ENCODE measurements at places on chromosomes 12 and 14.

- peak; percentile 48 for DNase-seq
Measured at GRCh38 chr14:72892879-72893635, 844 bp downstream of the DPF3 start.

- no peak for DNase-seq
Measured at GRCh38 chr12:41959271-41959670, 185.4 kb downstream of the GXYLT1 start.

GRCh38 chr12:15842108-15842507 is 40.1 kb upstream of the STRAP start:
- no peak for DNase-seq

DNA sequence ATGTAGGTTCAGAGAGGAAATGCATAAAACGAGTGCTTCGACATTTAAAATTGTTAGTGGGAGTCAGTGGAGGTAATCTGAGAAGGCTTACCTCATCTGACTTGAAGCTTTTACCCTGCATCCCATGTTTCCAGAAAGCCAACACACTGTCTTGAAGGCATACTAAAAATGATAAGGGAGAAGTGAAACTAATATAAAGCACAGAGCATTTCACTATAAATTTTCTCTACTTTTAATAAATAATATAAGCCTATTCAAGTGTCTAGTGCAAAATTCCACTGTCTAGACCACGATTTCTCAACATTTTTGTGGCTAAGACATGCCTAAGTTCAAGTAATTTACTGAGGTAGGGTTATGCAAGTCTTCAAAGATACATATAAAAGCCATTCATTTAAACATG is 29.1 kb upstream of the CDKL1 start:
- DNase-seq, result no peak

- DNase-seq, result no peak
Measured at GRCh38 chr12:1592444-1593173, 1.8 kb downstream of the FBXL14 start.

DNA sequence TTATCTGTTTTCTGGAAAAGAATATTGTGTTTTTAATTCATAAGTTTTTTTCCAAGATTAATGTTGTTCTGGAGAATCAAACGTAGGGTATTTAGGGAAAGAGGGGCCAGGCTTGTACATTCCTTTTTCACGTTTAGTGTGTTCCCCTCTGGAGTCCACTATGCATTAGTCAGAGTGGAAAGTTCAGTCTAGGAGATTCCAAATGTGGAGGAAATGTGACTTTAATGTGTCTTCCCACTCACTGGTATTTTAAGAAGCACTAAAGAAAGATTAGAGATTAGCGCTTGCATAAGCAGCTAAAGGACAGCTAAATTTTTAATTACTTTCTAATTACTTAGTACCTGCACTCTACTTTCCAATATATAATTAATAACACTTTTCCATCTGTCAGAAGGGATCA is 4.4 kb upstream of the PDE6H start:
- DNase-seq, result no peak

GRCh38 chr12:52032446-52032803 is 18.8 kb upstream of the NR4A1 start:
- no peak for DNase-seq

GRCh38 chr14:74973003-74973653 is 17.7 kb upstream of the PGF start:
- DNase-seq, result peak; percentile 61

DNA sequence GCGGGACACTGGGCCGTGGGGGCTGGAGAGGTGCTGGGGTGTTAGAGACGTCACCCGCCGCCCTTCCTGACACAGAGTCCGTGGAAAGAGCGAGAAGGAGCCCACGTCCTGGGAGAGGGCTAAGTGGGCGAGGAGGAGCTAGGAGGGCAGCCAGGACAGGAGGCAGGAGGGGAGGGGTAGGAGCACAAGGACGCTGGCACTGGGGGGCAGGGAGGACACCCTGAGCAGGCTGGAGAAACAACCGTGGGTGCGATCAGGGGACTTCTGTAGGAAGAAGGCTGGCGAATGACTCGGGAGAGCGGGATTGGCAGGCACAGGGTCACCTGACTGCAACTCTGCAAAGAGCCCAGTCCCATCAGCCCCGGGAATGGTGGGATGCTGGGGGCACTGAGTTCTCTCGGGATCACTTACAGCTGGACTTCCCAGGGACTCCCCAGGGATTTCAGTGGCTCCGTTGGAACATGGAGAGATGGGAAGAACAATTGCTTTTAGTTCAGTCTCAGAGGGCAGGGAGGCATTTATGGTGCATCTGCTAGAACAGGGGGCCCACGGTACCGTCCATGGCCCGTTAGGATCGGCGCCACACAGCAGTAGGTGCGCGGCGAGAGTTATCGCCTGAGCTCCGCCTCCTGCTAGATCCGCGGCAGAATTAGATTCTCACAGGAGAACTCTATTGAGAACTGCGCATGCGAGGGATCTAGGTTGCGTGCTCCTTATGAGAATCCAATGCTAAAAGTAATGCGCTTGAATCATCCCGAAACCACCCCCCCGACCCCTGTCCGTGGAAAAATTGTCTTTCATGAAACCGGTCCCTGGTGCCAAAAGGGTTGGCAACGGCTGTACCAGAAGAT is 24.3 kb downstream of the UBR7 start:
- DNase-seq, result no peak

- no peak for DNase-seq
Measured at GRCh38 chr14:53999061-53999488, 42.5 kb upstream of the BMP4 start.

- no peak for DNase-seq
Measured at GRCh38 chr12:101563212-101563611, 31.6 kb upstream of the MYBPC1 start.

DNA sequence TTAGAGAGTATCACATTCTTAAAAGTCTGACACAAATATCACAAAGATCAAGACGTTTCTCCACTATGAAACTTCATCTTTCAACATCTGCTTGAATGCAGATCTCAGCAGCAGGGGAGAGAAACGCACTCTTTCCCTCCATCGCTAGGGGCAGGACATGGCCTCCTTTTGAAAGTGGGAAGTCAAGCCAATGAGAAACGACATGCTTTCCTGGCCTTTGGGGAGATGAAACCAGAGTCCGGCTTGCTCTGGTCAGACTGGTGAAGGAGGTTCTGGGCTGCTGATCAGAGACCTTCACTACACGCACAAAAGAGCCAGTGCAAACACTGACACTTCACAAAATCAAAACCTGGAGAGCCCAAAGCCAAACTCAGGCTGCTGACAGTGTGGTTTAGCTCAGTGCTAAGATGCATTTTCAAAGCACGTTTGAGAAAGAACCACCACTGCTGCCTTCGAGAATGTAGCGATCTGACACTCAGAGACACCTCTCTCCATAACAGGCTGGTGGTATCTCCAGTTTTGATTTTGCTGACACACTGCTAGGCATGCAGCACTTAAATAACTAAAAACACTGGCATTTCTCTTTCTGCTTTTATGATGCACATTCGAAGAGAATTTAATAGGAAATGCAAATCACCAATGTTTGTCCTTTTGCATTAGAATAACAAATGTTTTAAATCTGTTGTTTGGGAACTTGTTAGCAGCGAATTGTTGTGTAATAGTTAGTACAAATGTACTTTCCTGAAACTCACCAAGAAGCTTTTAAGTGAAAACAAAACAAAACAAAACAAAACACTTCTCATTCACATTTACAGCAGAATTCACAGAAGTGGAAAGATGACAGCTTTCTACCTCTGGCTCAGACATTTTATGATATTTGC is 93.9 kb upstream of the OVCH1 start:
- DNase-seq, result no peak

GRCh38 chr12:121240484-121241101 is 30.7 kb downstream of the P2RX4 start:
- DNase-seq, result no peak

DNA sequence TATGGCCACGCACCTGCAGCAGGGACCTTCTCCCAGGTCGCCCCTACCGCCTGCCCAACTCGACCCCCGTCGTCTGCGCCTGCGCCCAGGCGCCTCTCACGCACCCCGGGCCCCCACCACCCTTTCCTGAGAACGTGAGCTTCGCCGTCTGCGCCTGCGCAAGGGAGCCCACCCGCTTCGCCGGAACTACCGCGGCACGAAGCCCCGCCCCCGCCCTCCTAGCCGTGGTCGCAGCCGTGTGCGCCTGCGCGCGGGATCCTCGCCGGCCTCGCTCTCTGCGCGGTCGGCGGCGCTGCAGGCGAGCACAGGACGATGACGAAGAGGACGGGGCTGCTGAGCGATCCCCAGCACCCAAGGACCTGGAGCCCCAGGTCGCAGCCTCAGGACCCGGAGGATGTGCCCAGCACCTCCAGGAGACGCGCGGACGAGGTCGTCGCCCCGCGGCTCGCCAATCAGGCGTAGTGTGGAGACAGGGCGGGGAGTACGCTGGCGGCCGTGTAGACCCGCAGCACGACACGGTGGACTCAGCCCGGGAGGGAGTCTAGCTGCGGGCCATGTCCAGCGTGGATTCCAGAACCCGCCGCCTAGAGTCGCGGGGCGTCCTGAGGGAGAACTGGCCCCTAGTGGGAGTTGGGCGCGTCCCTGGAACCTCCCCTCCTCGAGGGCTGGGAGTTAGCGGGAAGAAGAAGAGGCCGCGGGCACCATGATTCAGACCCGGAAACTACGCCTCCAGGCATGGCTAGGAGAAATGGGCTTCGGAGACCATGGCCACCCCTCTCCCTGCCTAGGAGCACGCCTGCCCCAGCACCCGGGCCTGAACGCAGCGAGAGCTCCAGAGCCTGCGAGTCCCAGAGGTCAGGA is 1120.8 kb upstream of the TMEM132C start:
- no peak for DNase-seq

- no peak for DNase-seq
Measured at GRCh38 chr14:105532735-105533141, 6.4 kb downstream of the TMEM121 start.

GRCh38 chr14:100526632-100527031 is 60.6 kb downstream of the BEGAIN start:
- DNase-seq, result no peak

DNA sequence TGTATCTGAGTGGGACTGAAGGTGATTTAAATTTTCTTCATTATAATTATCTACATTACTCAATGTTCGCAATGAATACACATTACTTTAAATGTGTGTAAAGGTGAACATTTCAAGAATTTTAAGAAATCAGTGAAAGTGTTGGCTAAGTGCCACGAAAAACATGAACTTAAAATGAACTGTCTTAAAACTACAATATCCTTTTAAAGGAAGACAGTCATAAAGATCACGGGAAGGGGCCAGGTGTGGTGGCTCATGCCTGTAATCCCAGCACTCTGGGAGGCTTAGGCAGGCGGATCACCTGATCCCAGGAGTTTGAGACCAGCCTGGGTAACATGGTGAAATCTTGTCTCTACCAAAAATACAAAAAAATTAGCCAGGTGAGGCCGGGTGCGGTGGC is 11.2 kb downstream of the MOK start:
- DNase-seq, result no peak

DNA sequence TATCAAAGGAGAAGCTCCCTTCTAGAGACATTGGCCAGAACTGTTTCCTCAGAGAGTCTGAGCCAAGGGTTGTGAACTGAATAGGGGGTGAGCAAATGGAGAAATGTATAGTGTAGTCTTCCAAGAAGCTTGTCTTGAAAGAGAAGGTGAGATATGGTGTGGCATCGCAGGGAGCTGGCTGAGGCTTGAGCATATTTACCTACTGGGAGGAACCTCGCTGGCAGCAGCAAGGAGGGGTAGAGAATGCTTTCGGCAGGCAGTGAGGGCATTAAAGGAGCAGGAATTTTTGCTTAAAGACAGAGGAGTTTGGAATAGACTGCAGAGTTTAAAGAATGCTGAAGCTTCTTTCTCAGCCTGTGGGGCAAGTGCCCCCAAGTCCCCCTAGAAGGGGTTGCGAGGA is 59.3 kb upstream of the PRMT8 start:
- DNase-seq, result no peak

All from thymus (tissue), 14 donors.